T-helper 22 cell (primary cell): ENCODE measurements at places on chromosomes 3 and 15.

GRCh38 chr15:58457466-58457965 lies 25.7 kb downstream of the LIPC start:
- no peak for DNase-seq

GRCh38 chr15:34327906-34328305 lies 9.7 kb downstream of the SLC12A6 start:
- DNase-seq: no peak

DNA sequence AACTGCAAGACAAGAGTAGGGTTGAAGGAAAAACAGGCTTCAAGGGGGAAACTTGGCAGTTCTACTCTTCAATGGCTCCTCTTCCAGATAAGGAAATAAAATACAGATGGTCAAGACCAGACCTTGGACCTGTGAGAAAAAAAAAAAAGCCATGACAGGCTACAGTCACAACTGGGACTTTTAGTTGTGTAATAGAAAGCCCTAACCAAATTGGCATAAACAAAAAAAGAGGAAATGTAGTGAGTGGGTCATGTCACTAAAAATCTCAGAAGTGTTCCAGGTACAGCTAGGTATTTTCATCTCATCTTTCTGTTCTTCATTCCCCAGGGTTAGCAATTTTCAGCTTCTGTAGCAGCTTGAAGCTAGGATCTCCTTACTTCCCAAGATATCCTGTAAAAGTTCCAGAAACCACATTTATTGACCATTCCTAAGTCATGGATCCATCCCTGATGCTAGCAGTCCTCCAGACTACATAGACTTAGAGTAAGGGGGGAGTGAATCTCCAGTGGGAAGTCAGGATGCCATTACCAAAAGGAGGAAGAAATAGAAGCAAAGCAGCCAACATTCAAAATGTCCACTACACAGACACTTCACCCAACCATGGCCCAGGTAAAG lies 61.0 kb upstream of the CSTA start:
- no peak for DNase-seq

DNA sequence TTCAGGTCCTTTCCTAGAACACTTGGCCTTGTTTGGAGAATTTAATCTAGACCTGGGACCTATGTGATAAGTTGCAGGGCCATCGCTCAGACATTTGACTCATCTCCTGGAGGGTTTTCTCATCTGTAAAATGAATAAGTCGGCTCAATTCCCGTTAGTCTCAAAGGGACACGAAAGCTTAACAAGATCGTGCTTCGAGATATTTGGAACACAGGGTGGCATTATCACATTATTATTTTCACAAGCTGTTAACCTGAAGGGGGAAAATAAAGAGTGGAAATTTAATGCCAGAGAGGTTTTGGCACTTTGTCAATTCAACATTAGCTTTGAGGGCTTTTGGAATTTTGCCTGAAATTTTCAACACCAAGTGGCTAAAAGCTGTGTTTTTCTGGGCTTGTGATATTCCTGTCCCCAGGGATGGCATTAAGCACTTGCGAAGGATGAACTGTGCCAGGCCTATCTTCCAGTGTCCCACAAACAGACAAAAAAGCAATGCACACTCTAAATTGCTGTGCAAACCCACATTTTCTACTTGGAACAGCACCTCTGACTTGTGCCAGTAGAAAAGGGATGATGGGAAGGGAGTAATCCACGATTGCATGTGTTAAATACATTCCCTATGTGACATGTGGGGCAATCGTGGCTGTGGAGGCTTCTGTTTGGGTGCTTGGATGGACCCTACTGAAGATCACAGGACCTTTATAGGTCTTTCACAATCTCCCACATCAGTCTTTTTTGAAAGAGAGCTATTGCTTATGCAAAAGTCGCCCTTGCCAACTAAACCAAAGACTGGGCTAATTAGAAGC lies 478.7 kb downstream of the MFSD1 start:
- DNase-seq: no peak

DNA sequence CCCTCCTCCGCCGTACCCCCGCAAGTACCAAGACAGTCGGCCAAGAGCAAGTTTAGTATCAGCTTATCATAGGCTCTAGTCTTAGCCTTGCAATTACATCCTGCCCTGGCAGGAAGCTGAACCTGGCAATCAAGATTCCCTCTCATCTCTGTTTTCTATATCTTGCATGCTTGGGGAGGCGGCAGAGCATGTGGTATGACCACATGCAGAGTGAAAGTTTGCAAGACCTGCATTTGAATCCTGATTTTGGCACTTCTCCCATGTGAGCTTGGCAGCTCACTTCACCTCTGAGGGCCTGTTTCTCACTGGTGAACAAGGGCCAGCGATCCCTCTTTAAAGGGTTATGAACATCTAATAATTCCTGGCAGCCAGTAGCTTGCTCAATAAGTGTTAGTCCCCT lies 106.1 kb upstream of the FRMD4B start:
- no peak for DNase-seq

DNA sequence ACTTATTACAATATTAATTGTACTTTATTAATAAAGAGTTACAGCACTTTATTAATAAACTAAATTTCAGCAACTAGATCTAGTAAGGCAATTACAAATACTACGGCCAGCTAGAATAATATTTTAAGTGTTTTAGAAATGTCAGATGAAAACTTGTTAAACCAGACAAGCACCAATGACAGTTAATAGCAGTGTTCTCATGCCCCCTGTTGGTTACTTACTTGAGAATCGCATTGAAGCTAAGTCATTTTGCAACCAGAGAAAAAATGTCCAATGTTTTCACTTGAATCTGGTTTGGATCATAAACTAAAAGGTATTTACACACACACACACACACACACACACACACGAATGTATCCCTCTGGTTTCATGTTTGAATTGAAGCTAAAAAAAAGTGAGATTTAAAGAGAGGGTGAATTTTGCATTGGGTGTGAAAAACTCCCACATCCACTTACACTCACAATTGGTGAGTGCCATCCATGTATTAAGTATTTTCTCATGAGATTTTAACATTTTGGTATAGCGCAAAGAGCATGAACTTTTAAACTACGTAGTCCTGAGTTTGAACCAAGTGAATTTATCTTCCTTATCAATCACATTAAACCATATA lies 347.7 kb downstream of the ZBBX start:
- no peak for DNase-seq

GRCh38 chr3:52068055-52068571 lies 11.7 kb upstream of the DUSP7 start:
- no peak for DNase-seq
